ENCODE measurements at places on chromosomes 3 and 15.

GRCh38 chr3:98433764-98434163, 29.2 kb upstream of the OR5K1 start:
- DNase-seq, result no peak

DNA sequence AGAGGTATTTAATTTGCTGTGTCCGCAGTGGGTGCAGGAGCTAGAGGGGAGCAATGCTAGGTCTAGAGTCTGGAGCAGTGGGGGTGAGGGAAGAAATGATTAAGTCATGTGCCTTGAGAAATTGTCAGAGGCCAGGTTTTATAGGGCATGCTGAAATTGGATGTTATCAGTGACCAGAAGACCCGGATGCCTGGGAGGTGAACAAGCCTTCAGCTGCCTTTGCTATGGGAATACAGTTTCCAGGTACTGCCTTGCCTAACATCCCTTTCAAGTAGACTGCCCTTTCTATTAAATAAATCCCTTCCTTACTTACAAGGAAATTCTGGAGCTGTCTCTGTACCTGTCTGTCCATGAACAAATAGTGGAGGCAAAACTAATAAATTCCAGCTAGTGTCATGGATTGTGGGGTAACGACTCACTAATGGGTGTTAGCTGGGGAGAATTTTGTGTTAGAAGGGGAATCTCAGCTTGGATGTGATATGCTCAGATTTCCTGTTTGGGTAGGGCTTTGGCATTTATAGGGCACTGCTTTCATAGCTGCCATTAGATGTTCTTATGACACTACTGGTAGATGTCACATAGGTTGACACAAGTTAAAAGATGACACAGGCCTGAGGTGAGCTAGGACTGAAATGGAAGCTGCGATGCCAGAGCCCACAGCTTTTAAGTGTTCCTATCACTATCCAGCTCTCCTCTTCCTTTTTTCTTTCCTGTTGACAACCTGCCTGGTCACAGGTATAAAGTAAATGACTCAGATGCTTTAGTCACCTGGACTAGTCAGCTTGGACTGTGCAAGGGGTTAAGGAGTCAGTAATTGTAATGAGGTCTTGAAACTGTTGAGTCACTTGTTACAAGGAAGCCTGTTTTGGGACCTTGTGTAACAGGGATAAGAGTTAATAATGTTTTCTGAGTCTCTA, 21.3 kb downstream of the CHD2 start:
- DNase-seq, result no peak

GRCh38 chr15:68186671-68187397, 18.3 kb downstream of the CALML4 start:
- DNase-seq, result no peak

- no peak for DNase-seq
These were observed 401.7 kb downstream of the TBC1D5 start for GRCh38 chr3:17340693-17341092.

- DNase-seq, result no peak
These were observed 43.7 kb downstream of the ISL2 start for GRCh38 chr15:76380249-76380648.

- no peak for DNase-seq
These were observed 5.7 kb downstream of the KLHL40 start for GRCh38 chr3:42690766-42691680.

DNA sequence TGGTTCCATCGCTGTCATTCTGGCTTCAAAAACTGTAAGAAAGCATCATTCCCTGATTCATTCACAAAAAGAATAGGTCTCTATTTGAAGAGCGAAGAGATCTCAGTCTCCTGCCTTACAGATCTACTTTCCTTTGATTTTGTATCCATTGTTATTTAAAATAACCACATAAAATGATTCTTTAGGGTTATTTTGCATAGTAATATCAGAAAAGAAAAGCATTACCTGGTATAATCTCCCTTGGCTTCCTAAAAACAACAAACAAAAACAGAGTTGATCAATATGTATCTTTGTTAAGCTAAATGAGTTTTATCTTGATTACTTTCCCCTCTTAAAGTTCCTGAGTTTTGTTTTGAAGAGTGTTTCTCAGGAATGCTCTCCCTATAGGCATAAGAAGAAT, 126.6 kb upstream of the LMOD3 start:
- no peak for DNase-seq
